Stimulated activated CD8-positive, alpha-beta memory T cell treated with anti-CD3 and anti-CD28 coated beads, Interleukin-15, amount 100 ng/mL, for 48 hours (primary cell): ENCODE measurements at places on chromosomes 3 and 15.

GRCh38 chr15:73941044-73941443 is 14.8 kb downstream of the LOXL1 start:
- DNase-seq, result no peak

GRCh38 chr3:63874769-63875168 is 11.1 kb downstream of the ATXN7 start:
- DNase-seq, result no peak

- DNase-seq, result no peak
Observed at GRCh38 chr3:108021533-108021932, 69.3 kb downstream of the CD47 start.

- no peak for DNase-seq
Observed at GRCh38 chr15:31302778-31303725, 23.6 kb upstream of the KLF13 start.

- DNase-seq, result no peak
Observed at GRCh38 chr3:109018828-109019227, 65.1 kb upstream of the GUCA1C start.

DNA sequence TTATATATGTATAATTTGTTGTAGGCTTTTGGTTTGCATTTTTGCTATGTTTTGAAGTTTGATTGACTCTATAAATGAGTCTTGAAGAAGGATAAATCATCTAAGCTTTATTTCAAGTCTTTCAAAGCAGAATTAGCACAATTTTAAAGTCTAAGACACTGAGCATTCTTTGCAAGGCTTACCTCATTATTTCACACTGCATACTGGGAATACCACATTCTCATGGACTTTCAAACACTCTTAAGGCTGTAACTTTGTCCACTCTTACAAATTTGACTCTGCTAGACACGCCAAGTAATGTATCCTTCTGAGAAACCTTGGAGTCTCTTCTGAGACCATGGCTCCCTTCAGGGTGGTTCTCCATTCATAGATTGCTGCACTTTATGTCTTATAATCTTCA is 281.3 kb upstream of the COL8A1 start:
- DNase-seq, result no peak

DNA sequence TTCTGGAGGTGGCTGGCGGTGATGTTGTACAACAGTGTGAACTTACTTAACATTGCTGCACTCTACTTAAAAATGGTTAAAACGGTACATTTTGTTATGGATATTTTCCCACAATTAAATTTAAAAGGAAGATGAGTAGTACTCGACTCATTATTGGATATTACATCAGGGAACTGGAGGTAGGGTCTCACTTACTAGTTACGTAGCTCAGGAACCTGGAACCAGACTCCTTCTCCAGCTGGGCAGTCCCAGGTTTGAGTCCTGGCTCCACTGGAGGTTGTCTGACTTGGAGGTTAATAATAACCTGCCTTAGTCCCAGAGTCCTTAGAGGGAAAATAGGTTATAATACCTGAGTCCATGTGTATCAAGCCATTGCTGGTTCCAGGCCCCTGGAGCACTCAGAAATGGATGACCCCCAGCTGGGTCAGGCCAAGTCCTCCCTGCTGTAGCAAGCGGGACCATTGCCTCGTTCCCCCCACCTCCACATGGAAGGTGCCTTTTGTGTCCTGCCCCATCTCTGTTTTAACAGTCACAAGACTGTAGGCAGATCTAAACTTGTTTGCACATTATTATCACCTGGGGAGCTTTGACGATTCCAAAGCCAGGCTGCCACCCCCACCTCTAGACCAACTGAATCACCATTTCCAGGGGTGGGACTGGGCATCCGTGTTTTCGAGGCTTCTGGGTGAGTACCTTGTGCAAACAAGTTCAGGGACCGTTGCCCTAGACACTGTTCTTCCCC is 126.6 kb downstream of the IGF1R start:
- no peak for DNase-seq
